Activated CD8-positive, alpha-beta T cell treated with anti-CD3 and anti-CD28 coated beads for 36 hours (primary cell): ENCODE measurements at places on chromosomes 3 and 15.
A peak's percentile ranks its signal among the peaks of the same experiment; 100 is the strongest.

DNA sequence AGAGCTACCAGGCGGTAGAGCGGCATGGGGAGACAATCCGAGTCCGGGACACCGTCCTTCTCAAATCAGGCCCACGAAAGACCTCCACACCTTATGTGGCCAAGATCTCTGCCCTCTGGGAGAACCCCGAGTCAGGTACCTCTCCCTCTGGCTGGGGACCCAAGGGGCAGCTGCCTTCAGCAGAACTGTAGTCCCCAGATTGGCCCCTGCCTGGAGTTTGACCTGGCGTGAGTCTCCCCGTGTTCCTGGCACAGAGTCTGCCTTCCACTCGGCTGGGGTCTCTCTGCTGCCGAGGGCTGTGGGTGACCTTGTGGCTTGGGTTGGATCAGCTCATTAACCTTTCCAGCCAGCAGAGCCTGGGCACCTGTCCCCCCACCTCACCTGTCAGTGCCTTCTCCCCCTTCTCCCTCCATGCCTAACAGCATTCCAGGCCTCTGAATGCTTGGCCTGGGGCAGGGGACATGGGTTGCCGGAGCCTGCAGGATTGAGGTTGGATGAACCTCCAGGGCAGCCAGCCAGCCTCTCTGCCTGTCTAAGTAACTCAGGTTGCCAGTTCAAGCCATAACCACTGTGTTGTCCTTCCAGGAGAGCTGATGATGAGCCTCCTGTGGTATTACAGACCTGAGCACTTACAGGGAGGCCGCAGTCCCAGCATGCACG lies 6.8 kb upstream of the CHST14 start:
- no peak for DNase-seq

DNA sequence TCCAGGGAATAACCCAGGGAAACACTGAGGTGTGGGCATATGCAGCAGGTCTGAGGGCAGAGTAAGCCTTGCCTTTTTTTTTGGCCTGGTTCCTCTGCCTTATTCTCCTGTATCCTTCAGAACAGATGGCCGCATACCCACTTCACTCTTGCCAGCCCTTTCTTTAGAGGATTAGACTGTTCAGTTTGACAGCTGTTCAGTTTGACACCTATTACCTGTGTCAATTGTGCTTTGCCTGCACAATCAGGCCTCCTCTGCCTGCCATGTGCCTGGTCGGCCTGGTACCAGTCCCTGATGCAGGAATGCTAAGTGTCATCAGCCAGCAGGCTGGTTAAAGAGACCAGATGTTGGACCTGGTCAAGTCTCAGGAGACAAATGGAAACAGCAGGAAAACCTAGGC lies 22.3 kb downstream of the TM6SF1 start:
- no peak for DNase-seq

DNA sequence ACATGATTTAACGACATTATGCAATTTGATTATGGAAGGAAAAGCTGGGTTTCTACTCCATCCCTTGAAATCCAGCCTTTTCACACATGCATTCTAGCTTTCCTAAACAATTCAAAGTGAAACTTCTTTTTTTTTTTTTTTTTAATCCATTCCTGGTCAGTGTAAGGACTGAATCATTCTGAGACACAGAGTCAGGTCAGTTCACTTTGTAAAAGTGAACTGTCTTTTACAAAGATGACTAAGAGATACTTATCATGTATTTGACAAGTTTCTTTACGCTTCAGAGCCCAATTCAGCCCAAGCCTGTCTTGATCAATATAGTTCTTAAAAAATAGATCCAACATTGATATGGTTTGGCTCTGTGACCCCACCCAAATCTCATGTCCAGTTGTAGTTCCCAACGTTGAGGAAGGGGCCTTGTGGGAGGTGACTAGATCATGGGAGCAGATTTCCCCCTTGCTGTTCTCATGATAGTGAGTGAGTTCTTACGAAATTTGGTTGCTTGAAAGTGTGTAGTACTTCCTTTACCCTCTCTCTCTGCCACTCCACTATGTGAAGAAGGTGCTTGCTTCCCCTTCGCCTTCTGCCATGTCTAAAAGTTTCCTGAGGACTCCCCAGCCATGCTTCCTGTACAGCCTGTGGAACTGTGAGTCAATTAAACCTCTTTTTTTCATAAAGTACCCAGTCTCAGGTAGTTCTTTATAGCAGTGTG lies 345.6 kb upstream of the THBS1 start:
- DNase-seq, result no peak

GRCh38 chr3:170180079-170180907 lies 1.2 kb downstream of the PHC3 start:
- peak; percentile 25 for DNase-seq

DNA sequence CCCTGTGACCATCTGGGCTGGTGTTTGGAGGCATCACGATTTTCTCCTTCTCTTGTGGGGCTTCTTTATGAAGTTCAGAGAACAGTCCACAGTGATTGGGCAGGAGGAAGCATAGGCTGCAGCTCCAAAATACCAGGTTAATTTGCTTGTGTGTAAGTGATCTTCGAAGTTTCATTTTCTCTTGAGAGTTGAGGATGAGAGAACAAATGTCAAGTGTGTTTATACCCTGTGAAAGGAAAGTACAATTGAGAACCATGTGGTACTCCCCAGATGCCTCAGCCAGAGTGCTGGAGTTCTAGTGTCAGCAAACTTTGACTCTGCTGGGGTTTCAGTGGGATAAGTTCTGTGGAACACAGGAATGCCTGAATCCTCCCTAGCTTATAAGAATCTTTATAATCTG lies 357.1 kb upstream of the CFAP20DC start:
- no peak for DNase-seq

GRCh38 chr3:189070965-189071364 lies 100.8 kb upstream of the TPRG1 start:
- no peak for DNase-seq

DNA sequence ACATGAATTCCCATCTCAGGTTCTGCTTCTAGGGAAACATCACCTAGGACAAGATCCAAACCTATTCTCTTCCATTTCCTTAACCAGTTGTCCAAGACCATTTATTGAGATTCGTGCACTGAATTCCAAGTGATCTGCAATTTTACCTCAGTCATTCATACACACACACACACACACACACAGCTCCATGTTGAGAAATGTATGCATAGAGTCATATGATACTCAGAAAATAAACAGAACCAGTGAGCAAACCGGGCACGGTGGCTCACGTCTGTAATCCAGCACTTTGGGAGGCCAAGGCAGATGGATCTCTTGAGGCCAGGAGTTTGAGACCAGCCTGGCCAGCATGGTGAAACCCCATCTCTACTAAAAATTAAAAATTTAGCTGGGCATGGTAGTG lies 6.1 kb upstream of the KPNA1 start:
- DNase-seq, result no peak

- DNase-seq, result no peak
These were observed 2.2 kb downstream of the NPTN start for GRCh38 chr15:73630921-73631362.

DNA sequence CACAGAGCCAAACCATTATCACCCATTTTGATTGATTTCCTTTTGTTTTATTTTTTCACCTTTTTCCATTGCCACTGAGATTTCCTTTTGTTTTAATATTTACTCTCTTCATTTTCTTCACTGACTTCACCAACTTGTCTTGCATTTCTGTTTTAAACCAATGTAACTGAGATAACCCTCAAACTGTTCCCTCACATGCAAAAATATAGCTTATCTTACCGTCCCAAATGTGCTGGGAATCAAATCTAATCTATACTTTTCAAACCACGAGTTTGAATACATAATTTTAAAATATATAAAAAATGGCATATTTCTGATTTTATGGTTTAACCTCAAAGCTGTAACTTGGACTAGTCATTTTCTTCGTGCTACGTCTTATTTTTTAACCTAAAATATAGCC lies 143.8 kb downstream of the PLD1 start:
- no peak for DNase-seq

DNA sequence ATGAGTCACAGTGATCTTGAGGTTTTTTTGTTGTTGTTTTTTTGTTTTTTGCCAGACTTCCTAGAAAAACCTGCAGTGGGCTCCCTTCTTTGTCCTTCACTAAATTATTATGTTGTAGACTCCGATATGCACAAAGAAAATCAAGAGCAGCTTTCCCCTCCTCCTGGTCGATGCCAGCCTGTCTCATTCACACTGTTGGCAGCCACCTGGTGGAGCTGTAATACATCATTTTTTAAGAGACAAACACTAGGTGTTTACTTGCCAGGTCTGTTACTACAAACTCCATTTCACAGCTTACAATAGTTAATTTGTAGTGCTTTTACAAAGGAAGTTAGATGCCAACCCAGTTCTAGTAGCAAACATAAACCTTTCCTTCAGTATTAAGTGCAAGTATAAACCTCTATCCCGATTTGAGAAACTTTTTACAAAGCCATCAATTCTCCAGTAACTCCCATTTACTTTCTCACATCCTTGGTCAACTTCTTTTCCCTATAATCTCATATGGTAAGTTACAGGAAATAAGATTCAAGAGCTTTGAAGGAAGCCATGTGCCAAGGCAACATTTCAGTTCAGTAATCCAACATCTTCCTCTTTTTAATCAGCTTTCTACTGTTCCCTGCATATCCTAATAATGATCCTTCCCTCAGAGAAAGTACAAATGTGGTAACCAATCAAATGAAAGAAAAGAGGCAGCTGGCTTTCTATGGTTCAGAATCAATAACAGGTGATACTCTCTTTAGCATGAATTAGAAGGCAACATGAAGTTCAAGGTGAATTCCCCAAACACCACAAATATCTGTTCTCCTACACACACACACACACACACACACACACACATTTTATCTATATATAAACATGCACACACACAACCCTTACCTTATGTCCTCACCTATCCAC lies 14.0 kb downstream of the AAGAB start:
- peak; percentile 35 for DNase-seq

- no peak for DNase-seq
These were observed 13.5 kb downstream of the SOX2 start for GRCh38 chr3:181725131-181725731.

DNA sequence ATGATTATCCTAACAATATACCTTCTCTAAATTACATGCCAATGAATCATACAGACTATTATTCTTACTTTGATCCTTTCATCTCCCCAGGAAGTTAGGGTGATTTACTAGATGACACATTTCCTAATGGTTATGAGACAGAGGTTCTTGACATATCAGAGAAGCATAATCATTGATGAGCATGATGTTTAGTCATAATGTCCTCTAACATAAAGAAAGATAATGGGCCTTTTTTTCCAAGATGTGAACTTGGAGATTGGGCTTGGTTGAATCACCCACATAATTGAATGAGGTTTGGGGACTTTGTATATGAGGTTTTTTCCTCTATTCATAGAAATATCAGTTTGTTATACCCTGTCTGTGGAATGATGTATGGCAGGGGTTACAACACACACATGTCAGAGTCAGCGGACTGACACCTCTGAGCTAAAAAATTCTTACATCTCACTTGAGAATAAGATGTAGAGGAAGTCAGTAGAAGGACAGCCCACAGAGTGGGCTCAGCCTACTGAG lies 69.7 kb upstream of the DCBLD2 start:
- no peak for DNase-seq
